ENCODE measurements at places on chromosomes 4 and X.

DNA sequence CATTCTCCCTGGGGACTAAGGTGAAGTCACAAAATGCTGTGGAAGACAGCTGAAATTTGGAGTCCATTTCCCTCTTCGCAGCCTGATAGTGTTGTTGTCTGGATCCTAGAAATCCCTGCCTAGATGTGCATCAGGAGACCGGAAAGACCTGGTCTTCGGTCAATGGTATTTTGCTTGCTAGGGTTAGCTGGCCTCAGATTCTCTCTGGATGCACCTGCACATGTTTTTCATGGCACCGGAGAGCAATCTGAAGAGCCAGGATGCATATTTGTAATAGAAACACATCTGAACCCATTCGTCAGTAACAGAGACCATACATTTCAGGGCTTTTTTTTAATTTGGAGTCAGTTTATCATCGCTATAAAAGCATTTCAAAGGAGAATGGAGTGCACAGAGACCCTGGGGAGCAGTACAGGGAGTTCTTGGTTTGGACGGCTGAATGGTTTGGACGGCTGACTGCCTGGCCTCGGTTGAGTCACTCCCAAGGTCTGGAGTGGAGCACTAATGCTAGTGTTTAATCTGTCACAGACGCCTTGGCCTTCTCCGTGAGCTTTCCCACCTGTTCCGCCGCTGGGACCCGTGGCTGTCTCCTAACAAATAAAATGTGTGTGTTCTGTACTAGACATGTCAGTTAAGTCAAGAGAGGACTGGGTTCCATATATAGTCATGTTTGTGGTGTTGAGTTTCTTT lies 7.5 kb upstream of the PDLIM3 start:
- no peak for DNase-seq

DNA sequence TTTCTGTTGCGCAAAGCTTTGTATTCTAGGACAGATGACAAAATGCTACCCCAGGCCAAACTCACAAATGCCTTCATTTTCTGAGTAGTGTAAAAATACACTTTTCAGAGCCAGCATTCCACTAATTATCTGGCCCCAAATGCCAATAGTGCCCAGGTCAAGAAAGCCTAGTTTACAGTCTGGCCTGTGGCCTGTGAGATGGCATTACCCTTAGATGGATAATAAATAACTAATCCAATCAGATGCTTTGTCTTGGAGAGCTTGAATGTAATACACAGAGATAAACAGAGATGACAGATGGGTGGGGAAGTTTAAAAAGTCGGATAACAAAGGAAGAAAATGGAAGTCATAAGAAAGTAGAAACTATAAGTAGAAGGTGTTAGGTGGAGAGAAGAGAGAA lies 264.6 kb upstream of the FTHL17 start:
- no peak for DNase-seq

DNA sequence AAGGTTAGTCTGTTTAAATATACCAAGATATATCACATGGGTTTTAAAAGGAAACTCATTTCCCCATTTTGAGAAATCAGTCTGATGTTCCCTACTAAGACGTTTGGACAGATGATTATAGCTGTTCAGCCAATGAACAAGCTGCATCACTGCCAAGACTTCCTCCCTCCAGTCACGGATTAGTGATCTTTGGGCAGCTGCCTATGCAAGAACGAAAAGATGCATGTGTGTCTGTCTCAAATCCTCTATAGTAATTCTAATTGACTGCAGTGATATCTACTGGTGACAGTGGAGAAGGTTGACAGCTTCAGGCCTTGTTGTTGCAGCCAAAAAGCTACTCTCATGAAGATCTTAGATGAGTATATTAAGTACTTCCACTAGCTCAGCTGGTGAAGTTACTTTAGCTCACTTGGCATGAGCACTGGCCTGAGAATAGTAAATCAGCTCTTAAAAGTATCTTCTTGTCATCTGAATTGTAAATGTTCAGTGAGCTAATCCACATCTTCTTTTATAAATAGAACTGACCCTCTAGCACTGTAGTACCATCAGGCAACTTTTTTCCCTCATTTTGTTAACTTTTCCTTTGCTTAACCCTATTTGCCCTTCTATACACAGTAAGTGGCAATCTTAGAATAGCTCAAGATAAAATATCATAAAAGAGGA lies 134.5 kb upstream of the PCDH10 start:
- DNase-seq = no peak

- DNase-seq = no peak
Observed at GRCh38 chr4:108937066-108937465, 174.2 kb upstream of the ETNPPL start.

- DNase-seq = no peak
Observed at GRCh38 chr4:128519163-128519830, 231.7 kb upstream of the PGRMC2 start.

GRCh38 chrX:13007519-13008188 lies 32.7 kb downstream of the TMSB4X start:
- no peak for DNase-seq

- no peak for DNase-seq
Observed at GRCh38 chr4:71304289-71304850, 34.5 kb upstream of the SLC4A4 start.

DNA sequence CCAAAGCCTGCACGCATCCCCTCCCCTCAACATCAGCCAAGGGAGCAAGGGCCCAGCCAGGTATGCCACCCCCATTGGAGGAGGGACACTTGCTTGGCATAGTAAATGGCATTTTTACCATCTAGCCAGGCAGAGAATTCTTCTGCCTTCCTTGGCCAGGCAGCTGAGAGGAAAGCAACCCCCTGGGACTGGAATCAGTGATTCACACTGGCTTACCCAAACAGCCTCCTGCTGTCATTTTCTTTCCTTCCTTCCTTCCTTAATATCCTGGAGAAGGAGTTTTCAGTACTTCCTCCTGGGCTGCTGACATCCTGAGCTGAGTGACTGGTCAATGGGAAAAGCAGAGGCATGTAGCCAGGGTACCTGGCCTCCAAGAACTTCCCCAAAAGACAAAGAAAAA lies 28.6 kb upstream of the KIAA1210 start:
- DNase-seq = no peak

GRCh38 chr4:113979905-113980615 lies 613 bp upstream of the ARSJ start:
- DNase-seq = no peak

DNA sequence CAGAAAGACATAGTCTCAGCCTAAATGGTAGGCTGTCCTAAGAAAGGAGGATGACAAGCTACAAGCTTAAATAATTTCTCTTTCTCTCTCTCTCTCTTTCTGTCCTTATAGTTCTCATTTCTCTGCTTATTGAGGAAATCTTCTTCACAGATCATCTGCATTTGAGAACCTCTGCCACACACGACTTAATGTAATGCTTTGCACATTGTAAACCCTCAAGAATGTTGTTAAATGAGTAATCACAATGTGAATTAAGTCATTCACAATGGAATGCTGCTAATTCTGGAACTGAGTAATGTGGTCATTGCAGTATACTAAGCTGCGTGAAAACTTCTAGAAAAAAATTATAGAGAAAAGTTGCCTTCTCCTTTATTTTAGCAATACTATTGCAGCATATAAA lies 508.9 kb upstream of the FTHL17 start:
- DNase-seq = no peak

Data from suppressor macrophage treated with lipopolysaccharide for 4 hours (primary cell).